NCI-H187 treated with DMSO at 0.1 percent for 48 hours (cell line): ENCODE measurements at places on chromosomes 4 and X.

- no peak for DNase-seq
Observed at GRCh38 chr4:81038636-81039350, 8.3 kb downstream of the BMP3 start.

- no peak for DNase-seq
Observed at GRCh38 chr4:101284546-101284945, 62.8 kb downstream of the PPP3CA start.

DNA sequence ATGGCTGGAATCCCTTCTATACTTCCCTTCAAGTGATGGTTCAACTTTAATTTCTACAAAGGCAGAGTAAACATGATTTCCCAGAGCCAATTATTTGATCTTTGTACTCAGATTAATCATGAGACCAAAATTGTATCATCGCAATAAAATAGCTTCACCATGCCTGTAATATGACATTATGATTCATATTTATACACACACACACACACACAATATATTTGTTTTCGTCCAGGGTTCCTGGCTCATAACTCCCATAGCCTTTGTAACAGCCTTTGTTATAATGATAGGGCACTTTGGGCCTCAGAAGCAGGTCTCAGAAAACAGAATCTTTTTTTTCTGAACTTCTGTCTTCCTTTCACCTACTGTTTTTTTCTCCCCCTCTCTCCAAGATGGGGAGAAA, 270.6 kb downstream of the ADGRA3 start:
- DNase-seq: no peak

GRCh38 chr4:10527438-10527837, 70.2 kb upstream of the ZNF518B start:
- DNase-seq: no peak

- DNase-seq: no peak
Observed at GRCh38 chr4:97317201-97317600, 826.1 kb downstream of the STPG2 start.

- no peak for DNase-seq
Observed at GRCh38 chrX:141158084-141158483, 18.8 kb downstream of the LDOC1 start.
